Placental pericyte (primary cell): ENCODE measurements at places on chromosomes 3 and 15. TPM values are rescaled to one million over a fixed set of nuclear protein-coding genes. Genes with fewer than 3 reads are reported as not detected.

Gene CMTM8
- total RNA-seq, result not detected in 2 replicates

Gene TMEM44
- total RNA-seq, result 16.9 and 27.6 TPM in 2 replicates

Gene MCF2L2
- total RNA-seq, result 0.29 TPM in 1 of 2 replicates, not detected in the other

Gene CD96
- under 0.01 TPM in 1 of 2 replicates, not detected in the other for total RNA-seq

Gene SLC27A2
- 0.66 TPM in 1 of 2 replicates, not detected in the other for total RNA-seq

Gene HESX1
- total RNA-seq, result not detected in 2 replicates

Gene ROBO1
- total RNA-seq, result 46.5 and 141 TPM in 2 replicates

Gene TRH
- not detected in 2 replicates for total RNA-seq

Gene CYP1A2
- not detected in 2 replicates for total RNA-seq

Gene CX3CR1
- not detected in 2 replicates for total RNA-seq

Gene CADPS
- 6.3 and 17.3 TPM in 2 replicates for total RNA-seq

Gene CAND2
- 2.6 and 3.1 TPM in 2 replicates for total RNA-seq

Gene RFC4
- total RNA-seq, result 8.1 and 29.2 TPM in 2 replicates

Gene RHCG
- total RNA-seq, result not detected in 2 replicates

Gene EAF2
- 0.72 and 1.3 TPM in 2 replicates for total RNA-seq

Gene IGDCC3
- total RNA-seq, result not detected in 2 replicates
